ENCODE measurements at places on chromosomes 12 and 14.

GRCh38 chr12:132783917-132784531 is 22.4 kb upstream of the ANKLE2 start:
- no peak for ATAC-seq

GRCh38 chr14:71647086-71647784 is 285.0 kb upstream of the RGS6 start:
- no peak for ATAC-seq

DNA sequence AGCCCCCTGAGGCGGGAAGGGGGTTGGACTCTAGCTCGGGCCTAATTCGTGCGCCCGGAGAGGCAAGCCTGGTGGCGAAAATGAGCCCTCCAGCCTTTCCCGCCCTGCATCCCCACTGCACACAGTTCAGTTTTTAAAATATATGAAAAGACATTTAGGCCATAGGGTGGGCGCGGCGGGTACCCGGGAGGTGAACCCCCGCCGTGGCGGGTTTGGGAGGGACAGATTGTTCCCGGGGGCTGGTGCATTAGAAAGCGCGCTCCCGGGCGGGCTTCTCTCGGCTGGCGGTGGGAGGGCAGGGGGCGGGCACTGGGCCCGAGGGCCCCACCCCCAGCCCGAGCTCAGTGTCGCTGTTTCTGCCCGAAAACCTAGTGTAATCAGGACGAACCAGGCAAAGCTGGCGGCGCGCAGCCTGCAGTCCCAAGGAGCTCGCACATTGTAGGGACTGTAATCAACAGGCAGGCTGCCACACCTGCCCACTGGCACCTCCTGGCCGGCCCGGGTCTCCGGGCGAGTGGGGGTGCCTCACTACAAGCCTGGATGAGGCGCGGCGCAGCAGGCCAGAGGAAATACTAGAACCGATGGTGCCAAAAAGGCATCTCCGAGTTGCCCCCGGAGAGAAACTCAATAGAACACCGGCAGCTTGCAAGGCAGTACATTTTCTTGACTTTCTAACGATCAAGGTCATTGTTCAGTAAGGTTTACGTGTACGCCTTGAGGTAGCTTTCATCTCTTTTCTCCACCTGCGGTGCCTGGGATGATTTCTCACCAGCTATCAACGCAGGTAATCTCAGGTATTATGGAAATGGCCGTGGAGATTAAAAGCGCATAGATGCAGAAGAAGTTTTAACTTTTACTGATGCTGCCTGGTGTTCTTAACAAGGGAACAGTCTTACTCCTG is 764 bp upstream of the SPTB start:
- ATAC-seq = peak; percentile 88

- peak; percentile 34 for ATAC-seq
These were observed 17.8 kb downstream of the GPR132 start for GRCh38 chr14:105047283-105048016.

GRCh38 chr14:65471038-65471878 is 58.7 kb downstream of the FUT8 start:
- peak; percentile 99 for ATAC-seq

- no peak for ATAC-seq
These were observed 552.3 kb downstream of the SLC16A7 start for GRCh38 chr12:60148109-60148508.

All from activated T-helper 17 cell treated with anti-CD3 and anti-CD28 coated beads, Interleukin-2, amount 50 U/mL, for 72 hours (primary cell).